Peyer's patch (tissue), 4 donors: ENCODE measurements at places on chromosomes 13 and 19. TPM values are rescaled to one million over a fixed set of nuclear protein-coding genes. Genes with fewer than 3 reads are reported as not detected.

The PRR22 gene
- 6.5 TPM for total RNA-seq

The NAPSA gene
- total RNA-seq, result 12.4 TPM

GRCh38 chr13:112809332-112810315 is 119.8 kb downstream of the ATP11A start:
- DNase-seq, result no peak

- DNase-seq, result no peak
Observed at GRCh38 chr13:80363890-80364503, 23.1 kb upstream of the SPRY2 start.

DNA sequence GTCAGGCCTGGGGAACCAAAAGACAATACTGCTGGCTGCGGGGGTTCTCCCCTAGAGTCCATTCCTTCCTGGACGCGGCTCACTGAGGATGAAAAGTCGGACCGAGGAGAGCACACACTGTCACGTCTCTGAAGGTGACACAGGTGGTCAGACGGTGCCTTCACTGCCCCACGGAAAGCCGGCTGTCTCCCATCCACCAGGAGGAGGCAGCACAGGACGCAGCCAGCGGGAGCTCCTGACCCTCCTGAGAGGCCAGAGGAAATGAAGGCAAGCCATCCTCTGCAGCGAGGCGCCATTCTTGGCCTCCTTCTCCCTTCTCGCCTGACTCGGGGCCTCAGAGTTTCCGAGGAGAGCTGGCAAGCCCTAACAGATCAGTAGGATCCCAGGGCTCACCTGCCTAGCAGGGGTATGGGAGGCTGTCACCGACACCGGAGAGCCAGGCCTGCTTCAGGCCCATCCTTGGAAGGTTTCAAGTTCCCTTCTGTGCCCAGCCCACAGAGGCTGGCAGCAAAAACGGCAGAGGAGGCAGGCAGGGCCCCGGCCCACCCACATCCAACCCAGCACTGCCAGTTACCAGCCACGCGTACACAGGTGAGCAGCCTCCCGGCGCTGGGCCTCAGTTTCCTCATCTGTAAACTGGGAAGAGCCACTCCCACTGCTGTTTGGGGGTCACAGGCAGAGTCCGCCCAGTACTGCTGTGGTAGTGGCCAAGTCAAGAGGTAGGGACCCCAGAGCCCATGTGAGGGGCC is 4.5 kb downstream of the REXO1 start:
- no peak for DNase-seq

DNA sequence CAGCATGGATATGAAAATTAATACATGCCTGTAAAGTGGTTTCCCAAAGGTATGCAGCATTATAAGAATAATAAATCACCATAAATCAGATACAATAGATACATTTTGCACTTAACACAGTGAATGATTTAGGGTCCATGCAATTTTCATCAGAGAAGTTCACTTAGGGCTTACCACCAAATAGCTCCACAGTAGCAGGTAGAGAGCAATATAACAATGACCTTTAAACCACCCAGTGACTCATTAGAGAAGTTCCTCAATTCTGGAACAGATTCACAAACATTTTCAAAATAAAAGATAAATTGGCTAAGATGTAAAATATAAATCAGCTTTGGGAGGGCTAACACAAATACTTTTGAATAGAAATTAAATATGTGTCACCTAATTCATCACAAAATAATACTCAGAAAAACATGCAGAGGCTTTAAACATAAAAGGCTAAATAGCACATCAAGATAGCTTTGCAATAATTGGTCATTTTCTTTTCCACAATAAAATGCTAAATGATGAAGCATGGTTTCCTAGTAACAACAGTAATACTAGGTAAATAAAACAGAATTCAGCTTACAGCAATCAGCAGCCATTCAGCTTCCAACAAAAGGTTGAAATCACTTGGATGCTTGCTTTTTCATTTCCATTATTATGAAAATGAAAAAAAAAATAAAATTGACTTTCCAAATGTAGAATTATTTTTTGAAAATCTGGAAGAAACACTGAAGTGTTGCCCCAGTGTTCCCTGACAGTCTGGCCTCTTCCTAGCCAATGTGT is 84.3 kb upstream of the NBEA start:
- DNase-seq, result no peak

The FFAR2 gene
- 0.80 TPM for total RNA-seq

- no peak for DNase-seq
Observed at GRCh38 chr13:31413516-31413915, 213.7 kb downstream of the B3GLCT start.

DNA sequence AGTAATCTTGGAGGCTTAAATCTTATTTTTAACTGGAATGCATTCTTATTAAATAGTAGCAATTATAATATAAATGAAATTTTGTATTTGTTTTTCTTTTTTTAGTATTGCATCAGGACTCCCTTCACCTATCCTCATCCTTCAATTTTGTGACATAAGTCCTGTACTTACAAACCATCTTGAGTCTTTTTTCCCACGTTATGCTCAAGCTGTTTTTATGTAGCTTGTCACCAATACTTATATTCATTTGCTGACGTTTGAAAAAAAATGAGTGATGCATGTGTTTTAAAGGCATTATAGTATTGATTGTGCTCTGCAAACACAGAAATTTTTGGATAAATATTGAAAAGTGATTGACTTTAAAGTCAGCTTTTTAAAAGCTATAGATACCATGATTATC is 888 bp downstream of the GPR18 start:
- DNase-seq, result no peak

DNA sequence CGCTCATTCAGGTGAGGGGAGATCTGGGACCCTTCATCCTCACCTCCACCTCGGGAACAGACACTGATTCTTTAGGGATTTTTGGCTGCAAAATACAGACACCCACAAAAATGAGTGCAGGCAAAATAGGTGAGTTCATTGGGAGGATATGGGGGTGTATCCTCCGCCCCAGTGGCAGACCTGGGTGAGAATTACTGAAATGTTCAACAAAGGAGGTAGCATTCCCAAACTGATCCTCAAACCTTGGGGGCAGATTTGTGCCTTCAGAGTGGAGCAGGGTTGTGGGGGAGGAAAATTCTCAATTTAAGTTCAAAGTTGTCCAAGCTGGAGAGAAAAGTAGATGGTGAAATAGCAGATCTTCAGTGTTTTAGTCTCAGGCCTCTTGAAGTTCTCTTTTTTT is 31.3 kb upstream of the SIN3B start:
- no peak for DNase-seq

The CALR3 gene
- total RNA-seq, result not detected

DNA sequence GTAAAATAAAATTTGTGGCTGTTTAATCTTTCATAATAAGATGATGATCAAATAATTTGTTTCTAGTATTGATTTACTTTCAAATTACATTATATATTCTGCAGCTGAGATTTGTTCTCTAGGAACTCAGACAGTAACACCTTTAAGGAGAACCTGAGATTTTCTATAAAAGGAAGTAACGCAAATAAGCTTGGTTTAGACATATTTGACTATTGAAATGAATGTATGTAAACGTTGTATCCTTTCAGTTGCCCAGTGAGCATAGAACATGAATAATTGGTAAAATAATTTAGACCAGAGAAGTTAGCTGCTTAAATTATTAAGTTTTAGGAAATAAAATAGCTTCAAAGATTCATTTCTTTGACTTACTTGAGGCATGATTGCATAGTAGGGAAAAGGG is 3.1 kb downstream of the CDK8 start:
- DNase-seq, result no peak

- DNase-seq, result no peak
Observed at GRCh38 chr19:54317108-54317964, 4.4 kb upstream of the LILRA5 start.
